Brain microvascular endothelial cell (primary cell): ENCODE measurements at places on chromosomes 4 and X.

DNA sequence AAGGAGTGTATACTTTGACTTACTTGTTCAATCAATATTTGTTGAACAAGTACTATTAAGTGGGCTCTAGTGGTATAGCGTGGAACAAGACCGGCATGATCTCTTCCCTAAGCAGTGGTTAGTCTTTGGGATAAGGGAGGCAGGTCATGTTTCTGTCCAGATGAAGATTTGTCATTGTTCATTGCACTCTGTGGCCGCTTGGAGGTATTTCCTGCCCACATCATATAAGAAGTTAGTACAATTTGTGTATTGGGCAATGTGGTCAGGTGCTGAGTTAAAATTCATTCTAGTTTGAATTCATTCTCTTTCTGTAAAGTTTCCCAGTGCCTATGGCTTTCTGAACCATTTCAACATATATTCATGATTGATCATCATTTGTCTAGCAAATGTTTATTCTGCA is 101.1 kb upstream of the SHISA3 start:
- DNase-seq = no peak

GRCh38 chr4:24846716-24847115 is 51.3 kb downstream of the SOD3 start:
- DNase-seq = no peak

- no peak for DNase-seq
Observed at GRCh38 chrX:135347381-135348016, 38.2 kb downstream of the ETDC start.

- DNase-seq = no peak
Observed at GRCh38 chr4:181578911-181579310, 664.3 kb upstream of the TENM3 start.

DNA sequence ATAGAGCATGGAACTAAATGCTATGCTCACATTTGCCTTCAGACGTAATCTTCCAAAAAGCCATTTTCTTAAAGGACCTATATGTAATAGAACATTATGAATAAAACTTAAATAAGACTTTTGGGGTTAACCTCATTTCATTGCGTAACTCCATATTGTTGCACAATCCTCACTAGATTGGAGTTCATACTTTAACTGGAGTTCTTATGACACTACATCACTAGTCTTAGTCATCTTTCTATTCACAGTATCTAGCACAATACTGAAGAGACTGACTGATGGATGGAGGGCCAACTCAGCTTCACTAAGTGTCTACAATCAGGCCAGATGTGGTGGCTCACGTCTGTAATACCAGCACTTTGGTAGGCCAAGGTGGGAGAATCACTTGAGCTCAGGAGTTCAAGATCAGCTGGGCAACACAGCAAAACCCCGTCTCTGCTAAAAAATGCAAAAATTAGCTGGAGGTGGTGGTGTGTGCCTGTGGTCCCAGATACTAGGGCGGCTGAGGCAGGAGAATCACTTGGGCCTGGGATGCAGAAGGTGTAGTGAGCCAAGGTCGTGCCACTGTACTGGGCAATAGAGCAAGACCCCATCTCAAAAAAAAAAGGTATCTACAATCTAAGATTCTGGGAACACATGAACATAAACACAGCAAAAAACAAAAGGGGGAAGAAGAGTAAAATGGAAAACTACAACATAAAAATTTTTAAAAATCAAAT is 80.8 kb upstream of the MAB21L2 start:
- DNase-seq = peak; percentile 57

DNA sequence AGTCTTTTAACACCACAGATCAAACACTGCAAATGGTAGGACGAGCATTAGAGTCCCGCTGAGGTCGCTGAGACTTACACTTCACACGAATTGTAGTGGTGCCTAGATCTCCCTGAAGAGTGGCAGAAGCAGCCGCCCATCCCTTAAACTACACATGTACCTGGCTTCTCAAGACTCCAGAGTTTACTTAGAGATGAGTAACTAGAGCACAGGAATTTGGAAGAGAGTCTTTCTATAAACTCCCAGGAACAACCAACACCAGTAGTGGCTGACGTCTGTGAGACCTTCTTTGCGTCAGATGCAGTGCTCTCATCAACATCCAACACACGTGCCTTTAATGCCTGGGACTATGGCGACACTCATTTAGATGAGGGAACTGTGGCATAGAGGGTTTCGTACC is 12.6 kb downstream of the SORBS2 start:
- no peak for DNase-seq

GRCh38 chrX:118355225-118355920 is 9.5 kb downstream of the WDR44 start:
- DNase-seq = no peak

DNA sequence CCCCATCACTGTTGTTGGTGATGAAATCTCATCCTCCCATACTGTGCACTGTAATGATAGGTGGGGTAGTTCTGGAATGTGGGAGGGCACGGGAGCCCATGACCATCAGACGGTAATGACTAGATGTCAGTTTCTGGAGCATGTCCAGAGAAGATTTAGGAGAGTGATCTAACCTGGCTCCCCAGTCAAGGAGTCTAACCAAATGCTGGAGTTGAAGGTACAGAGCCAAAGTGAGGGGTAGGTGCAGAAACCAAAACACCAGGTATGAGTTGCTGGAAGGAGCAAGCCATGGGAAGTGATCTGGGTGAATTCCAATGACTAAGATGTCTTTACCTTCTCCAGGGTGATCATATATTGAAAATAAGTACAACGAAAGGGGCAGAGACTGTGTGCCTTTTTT is 296.9 kb downstream of the INPP4B start:
- DNase-seq = no peak

- DNase-seq = peak; percentile 62
Observed at GRCh38 chr4:148795156-148795864, 353.1 kb upstream of the NR3C2 start.

GRCh38 chrX:124300405-124300804 is 32.1 kb upstream of the TEX13D start:
- DNase-seq = no peak

DNA sequence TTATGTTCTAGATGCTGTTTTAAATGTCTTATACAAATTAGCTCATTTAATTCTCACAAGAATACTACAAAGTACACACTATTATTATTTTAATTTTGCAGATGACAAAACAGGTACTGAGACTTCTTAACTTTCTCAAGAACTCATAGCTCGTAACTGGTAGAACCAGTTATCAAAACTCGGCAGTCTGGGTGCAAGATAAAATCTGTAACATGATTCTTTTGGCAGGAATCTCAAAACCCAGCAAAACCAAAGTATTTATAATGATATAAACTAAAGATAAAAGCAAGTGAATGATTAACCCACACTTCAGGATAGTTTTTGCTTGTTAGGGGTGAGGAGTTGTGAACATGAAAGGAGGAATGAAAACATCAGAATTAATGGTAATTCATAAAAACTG is 27.6 kb downstream of the CLNK start:
- DNase-seq = peak; percentile 45

GRCh38 chr4:124486423-124486822 is 226.1 kb downstream of the ANKRD50 start:
- no peak for DNase-seq

GRCh38 chr4:121676345-121677075 is 20.3 kb downstream of the ANXA5 start:
- DNase-seq = no peak

- no peak for DNase-seq
Observed at GRCh38 chr4:25069014-25069413, 38.3 kb upstream of the LGI2 start.

DNA sequence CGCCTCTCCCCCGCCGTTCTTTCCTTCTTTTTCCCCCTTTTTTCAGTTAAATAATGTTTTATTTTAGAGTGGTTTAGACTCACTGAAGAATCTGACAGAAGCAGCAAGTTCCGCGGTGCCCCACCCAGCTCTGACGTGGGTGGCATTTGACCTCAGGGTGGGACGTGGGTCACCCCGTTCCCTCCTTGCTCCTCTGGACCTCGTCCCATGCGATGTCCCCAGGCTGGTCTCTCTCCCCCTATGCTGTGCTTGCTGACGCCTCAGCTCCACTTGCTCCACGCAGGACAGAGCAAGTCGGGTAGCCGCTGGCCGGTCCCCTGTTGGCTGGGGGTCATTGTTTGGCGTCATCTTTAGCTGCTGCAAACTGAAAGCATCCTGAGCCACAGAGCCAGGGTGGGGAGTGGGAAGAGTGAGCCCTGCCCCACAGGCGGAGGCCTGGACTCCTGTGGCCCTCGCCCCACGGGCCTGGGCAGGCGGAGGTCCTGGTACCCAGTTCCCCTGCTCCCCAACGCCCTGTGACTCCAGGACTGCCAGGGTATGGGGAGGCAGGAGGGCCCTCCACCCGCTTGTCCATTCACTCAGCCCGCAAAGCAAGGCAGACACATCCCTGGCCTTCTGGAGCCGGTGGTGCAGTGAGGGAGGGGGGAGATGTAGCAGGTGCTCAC is 30.8 kb downstream of the TRMT44 start:
- no peak for DNase-seq

DNA sequence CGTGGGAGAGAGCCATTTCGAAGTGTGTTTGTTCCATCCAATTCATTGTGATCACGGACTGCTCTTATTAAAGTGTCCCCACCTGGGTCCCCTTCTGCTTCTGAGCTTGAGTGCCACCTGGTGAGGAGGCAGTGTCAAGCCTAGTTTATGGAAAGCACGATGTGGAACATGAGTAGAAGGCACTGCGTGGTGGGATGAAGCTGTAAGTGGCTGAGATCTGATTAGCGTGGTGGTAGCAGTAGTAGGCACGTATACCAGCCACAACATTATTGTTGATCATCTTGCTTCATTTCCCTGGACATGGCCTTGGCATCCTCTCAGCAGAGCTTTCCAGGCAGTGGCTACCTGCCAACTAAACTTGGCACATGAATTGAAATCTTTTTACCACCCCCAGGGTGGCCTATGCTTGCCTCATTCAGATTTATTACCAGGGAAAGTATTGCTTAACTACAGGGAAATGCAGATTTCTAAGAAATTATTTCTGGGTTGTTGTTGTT is 46.4 kb downstream of the GPAT3 start:
- DNase-seq = no peak

DNA sequence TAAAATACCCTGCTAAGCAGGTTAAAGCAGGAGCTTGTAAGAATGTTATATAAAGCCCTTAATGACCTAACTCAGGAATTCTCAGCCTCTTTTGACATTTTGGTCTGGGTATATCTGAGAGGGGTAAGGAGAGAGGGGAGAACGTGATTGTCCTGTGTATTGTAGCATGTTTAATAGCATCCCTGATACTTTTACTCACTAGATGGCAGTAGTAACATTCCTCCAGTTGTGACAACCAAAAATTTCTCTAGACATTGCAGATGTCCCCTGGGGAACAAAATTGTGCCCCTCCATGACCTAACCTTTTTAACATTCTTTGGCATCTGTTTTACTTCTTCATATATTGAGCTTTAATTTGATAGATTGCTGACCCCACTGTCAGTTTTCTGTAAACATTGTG is 17.9 kb downstream of the SMARCA5 start:
- DNase-seq = no peak

GRCh38 chrX:47629419-47630200 is at the start of gene CFP:
Gene CFP (minus strand): TSS chrX:47629930. CDS start chrX:47629844, 86 bp downstream.
- DNase-seq = no peak

DNA sequence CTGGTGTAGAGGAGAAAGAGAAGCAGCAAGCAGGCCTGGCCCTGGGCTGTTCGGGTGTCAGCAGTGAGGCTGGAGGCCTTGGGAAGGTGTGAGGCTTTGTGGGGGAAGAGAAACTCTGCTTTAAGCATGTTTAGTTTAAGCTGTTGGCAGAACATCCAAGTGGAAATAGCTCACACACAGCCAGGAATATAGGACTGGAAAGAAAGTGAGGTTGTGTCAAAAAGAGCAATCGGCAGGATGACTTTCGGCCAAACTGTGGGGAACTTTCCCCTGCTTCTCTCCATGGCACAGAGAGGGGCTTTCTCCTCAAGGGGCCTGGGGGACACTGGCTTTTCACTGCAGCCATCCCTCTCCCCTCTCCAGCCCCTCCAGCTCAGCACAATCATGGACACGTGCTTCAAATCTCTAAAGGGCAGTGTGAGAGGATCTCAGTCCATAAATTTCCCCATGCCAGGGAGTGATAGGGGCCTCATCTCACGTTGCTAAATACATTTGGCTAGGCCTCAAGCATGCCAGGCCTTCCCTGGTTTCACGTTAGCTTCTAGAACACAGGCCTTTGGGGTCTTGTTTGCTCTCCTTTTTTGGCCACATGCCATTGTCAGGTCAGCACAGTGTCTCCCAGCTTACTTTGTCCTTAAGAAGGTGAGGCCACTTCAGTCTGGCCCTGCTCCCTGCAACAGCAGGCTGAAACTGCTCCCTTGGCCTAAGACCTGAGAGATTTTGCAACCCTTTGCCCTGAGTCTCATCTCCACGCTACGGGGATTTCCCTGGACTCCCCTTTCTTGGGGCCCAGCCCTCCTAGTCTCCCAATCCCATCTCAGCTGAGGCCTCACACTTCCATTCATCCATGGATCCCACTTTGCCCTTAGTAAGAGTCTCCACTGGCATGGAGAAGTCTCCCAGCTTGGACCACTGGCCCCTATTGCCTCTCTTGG is 8.3 kb upstream of the CITED1 start:
- DNase-seq = no peak

DNA sequence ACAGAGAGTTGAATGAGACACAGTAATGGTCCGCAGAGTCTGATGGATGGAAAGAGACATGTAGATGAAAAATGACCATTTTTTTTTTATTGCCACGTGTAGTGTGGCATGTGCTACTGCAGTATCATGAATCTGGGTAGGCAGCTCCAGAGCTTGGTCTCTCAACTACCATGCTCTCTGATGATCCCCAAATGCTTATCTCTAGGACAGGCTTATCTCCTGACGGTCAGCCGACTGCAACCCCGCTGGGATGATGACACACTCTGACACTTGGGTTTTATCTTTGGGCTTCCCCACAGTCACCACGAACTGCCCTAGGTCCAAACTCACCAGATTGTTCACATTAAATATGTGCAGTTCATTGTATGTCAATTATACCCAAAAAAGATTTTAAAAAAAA is 239.7 kb downstream of the QDPR start:
- peak; percentile 31 for DNase-seq

DNA sequence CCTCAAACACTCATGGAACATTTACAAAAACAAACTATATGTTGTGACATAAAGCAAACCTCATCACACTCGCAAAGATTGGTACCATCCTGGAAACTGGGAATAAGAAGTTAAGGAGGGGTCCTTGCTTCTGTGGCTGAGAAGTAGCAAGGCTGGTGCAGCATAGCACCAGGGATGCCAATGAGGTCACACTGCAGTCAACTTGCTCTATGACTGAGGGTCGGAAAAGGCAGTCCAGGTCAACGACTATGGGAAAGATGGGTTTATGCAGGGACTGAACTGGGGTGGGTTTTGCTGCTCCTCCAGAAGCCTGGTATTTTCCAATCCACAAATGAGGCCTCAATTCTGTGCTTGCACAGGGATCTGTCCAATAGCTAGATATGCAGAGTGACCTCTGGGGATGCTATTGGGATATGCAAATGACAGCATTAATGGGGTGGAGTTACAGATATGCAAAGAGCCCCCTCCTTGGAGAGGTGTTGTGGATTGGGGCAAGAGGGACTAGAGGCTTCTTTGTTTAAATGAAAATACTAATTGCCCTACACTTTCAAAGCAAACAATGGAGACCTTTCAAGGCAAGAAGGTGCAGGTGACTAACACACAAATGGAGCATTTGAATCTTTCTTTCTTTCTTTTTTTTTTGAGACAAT is 7.2 kb upstream of the IL13RA1 start:
- no peak for DNase-seq

GRCh38 chr4:5052204-5052702 is 973 bp downstream of the STK32B start:
- peak; percentile 11 for DNase-seq
